ENCODE measurements at places on chromosomes 11 and 22. TPM values are rescaled to one million over a fixed set of nuclear protein-coding genes. Genes with fewer than 3 reads are reported as not detected.

GRCh38 chr11:117997823-117998579, 11.8 kb downstream of the IL10RA start:
- no peak for DNase-seq

GRCh38 chr11:75525433-75526191, at the start of gene GDPD5:
TSS of gene GDPD5 (minus strand) at chr11:75525941. CDS start at chr11:75477735, 48,206 bp downstream.
- peak; percentile 88 for DNase-seq

GRCh38 chr11:69041516-69041915, 7.2 kb upstream of the TPCN2 start:
- no peak for DNase-seq

GRCh38 chr11:128487978-128488377, 99.4 kb downstream of the ETS1 start:
- no peak for DNase-seq

DNA sequence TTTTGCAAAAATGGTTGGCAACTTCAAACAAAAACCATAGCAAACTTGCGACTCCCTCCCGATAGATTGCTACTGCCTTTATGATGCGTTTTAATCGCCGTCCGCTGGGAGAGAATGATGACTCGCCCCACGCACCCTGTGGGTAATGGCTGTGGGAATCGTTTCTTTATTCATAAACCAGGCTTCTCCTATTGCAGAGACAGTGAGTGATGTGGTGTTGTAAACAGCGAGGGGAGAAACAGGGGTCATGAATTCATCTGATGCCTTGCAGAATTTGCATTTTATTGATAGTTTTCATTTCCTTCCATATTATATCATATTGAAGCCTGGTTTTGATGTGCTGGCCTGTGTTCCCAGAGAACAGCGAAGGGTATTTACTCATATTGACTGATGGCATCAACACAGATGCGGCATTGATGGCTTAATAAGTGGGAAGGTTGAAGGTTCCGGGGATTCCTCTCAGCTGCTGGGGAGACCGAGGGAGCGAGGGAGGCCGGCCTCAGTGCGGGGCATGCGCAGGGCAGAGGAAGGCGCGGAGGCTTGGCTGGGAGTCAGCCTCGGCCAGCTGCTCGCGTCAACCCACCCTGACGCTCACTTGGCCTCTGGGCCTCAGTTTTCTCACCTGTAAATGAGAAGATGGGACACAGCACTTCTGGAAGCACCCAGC, 41.3 kb downstream of the ARHGAP8 start:
- DNase-seq = no peak

Gene BIK
- polyA plus RNA-seq = 0.34 TPM

Gene OPCML
- 2.8 TPM for polyA plus RNA-seq

Gene NPTXR
- polyA plus RNA-seq = 6.3 TPM

Gene APOL5
- polyA plus RNA-seq = not detected

Gene MAFF
- 25.2 TPM for polyA plus RNA-seq

Data from ovary (tissue), 10 donors.